ENCODE measurements at places on chromosomes 11 and 22.

DNA sequence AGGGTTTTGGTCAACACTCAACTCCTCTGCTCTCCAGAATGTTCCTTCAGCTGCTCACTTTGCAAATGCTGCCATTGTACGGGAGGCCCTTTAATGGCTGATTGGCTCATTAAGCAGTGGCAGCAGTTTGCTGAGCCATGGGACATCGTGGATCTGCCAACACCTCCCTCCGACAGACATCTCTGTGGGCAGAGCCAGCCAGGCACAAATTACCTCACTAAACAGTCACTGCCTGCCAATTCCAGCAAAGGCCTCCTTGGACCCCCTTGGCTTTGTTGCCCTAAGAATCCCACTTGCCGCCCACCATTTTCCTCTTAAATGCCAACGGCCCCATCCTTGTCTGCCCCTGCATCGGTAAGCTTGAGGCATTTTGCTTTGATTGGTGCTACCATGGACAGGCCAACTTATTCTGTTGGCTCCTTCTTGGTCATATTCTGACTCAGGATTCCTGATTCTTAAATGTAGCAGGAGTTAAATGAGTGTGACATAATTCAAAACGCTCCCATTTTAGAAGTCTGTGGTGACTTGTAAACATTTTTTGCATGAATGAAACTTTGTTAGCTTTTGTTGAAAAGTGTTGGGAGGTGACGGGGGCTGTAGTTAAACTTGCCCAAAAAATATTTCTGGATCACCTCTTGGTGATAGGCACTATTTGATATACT lies 57.5 kb upstream of the LMO2 start:
- no peak for DNase-seq

GRCh38 chr11:64624883-64625481 lies 34.0 kb downstream of the SLC22A12 start:
- DNase-seq, result no peak

DNA sequence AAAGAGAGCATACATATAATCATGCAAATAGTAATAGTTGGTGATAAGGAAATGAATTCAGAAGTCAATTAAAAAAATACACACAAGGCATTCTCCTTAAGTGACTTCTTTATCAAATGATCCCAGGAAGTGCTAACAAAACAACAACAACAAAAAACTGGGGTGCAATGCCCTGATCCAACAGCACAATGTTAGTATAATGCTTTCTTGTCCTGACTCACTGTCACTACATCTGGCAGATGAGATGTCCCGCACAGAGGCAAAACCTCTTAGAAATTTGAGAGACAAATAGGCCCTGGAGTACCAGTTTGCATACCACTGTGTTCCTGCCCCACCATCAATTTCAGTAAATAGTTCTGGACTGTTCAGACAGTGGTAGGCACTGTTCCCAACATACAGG lies 11.0 kb upstream of the AMBRA1 start:
- DNase-seq, result no peak

DNA sequence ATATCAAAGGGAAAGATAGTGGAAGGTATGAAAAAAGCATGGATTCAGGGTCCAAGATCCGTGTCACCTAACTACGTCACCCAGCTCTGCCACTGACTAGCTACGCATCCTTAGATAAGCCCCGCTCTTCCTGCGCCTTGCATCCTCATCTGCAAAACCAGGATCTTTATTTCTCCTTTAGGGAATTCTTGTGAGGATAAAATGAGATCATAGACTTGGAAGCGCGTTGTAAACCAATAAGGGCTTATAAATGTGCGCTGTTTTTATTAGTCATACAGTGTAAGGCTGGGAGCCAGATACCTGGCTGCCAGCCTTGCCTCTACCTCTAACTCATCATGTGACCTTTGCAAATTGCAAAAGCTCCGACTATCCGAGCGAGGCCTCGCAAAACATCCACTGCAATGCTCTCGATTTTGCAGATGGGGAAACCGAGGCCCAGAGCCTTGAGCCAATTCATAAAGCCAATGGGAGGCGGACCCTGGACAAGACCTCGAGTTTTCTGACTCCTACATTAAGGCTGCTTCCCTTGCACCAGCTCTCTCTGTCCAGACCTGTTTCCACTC lies 753 bp downstream of the PRPF19 start:
- DNase-seq, result peak; percentile 62

GRCh38 chr22:29479417-29480261 lies at the start of gene NEFH:
NEFH (plus strand) TSS chr22:29480218; CDS start chr22:29480263, 45 bp downstream.
- DNase-seq, result no peak

DNA sequence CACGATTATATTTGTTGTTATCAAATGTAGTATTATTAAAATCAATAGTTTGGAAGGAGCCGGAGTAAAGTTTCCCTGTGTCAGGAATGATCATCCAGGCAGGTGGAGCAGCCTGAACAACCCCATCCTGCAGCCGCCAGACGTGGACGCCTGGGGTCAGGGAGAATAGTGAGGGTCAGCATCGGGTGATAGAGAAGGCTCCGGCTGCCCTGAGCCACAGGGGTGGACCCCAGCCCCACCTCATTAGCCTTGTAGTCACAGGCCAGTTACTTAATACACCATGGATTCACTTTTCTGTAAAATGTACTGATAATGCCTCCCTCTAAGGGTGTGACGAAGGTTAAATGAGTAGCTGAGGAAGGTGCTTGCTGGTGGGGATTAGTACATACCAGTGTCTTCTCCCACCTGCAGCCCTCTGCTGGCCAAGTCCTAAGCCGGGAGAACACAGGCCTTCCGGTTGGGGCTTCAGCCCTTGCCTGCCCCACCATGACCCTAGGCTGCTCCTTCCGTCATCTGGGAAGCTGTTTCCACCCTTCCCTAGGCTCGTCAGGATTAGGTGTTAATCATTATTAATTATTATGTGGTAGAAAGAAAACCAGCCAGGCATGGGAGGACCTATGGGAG lies 14.9 kb downstream of the TMEM121B start:
- no peak for DNase-seq

All from fibroblast of the aortic adventitia (primary cell).